Heart left ventricle (tissue), 16 donors: ENCODE measurements at places on chromosomes 3 and 15.
A peak's percentile ranks its signal among the peaks of the same experiment; 100 is the strongest.

DNA sequence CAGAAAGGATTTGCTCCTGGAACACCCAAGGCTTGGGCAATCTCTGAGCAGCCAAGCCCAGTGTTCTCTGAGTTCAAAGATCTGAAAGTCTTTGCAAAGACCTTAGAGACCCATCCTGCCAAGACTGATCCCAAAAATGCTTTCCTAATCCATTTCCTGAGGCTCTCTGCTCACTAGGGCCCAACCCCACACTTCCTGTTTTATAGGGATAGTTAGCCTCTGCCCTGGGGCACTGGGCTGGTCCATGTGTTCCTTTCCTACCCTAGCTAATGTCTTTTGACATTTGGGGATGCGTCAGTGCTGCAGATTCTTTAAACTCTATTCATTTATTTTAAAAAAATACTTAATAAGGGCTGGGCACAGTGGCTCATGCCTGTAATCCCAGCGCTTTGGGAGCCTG is 372.7 kb downstream of the ROBO2 start:
- no peak for DNase-seq

DNA sequence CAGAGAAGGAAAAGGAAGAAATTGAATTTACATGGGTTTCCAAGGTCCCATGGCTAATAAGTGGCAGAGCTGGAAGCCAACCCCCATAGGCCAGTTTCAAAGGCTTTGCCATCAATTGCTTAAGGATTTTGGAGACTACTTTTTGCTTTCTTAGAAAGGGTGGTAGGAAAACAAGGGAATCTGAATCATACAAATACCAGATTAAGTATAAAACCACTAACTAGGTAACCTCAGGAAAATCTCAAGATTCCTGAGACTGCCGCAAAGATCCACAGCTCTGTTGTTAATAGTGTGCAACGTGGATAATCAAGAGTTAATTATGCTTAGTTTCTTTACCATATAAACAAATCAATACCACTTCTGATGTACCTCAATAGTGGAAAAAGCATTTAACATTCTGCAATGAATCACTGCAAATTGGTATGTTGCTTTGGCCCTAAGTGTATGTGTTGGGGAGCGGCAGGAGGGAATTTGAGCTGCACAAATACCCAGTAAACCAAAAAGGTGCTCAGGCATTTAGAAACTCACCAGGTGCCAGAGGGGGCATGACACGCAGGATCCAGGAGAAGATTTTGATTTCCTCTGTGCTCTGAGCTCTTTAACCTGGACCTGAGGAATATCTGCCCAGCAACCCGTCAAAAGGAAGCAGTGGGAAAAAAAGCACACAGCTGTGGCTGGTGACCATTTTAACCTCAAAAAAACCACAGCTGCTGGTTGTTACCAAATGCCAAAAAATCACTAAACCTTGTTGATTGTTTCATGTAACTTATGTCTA is 22.0 kb downstream of the AADAC start:
- no peak for DNase-seq

GRCh38 chr3:188137051-188137450 is 16.9 kb upstream of the LPP start:
- DNase-seq = no peak

DNA sequence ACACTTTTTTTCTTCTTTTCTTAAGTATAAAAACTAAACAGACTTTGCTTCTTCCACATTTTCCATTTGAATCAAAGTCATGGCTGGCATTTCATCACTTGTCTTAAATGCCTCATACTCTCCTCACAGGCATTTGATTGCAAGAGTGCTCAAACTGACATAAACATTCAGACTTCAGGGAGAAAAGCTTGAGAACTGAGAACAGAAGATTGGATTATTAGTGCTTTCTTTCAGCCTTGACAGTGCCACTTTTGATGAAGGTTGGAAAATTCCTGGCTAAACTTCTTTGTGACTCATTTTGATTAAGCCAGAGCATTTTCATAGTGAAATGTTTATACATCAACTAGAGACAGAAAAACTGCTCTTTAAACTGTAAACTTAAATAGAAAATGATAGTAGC is 544.4 kb downstream of the DIPK2A start:
- DNase-seq = no peak

- DNase-seq = no peak
These were observed 131.4 kb upstream of the NR2F2 start for GRCh38 chr15:96199111-96199510.

- no peak for DNase-seq
These were observed 35.3 kb upstream of the PSMD6 start for GRCh38 chr3:64058566-64058965.

- DNase-seq = no peak
These were observed 7.6 kb upstream of the MYO5C start for GRCh38 chr15:52303093-52303772.

- no peak for DNase-seq
These were observed 3.0 kb downstream of the DLL4 start for GRCh38 chr15:40932156-40932555.

DNA sequence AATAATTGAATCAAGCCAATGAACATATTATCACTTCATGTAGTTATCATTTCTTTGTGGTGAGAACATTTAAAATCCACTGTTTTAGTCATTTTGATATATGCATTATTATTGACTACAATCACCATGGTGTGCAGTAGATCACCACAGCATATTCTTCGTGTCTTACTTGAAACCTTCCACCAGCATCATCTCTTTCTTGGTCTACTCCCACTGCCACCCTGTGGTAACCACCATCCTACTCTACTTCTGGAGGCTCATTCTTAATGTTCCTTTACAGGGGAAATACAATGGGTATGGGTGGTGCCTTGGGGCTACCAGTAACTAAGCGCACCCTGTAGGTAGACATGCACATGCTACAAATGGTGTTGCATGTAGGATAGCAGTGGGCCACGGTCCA is 25.4 kb downstream of the PXK start:
- DNase-seq = no peak

DNA sequence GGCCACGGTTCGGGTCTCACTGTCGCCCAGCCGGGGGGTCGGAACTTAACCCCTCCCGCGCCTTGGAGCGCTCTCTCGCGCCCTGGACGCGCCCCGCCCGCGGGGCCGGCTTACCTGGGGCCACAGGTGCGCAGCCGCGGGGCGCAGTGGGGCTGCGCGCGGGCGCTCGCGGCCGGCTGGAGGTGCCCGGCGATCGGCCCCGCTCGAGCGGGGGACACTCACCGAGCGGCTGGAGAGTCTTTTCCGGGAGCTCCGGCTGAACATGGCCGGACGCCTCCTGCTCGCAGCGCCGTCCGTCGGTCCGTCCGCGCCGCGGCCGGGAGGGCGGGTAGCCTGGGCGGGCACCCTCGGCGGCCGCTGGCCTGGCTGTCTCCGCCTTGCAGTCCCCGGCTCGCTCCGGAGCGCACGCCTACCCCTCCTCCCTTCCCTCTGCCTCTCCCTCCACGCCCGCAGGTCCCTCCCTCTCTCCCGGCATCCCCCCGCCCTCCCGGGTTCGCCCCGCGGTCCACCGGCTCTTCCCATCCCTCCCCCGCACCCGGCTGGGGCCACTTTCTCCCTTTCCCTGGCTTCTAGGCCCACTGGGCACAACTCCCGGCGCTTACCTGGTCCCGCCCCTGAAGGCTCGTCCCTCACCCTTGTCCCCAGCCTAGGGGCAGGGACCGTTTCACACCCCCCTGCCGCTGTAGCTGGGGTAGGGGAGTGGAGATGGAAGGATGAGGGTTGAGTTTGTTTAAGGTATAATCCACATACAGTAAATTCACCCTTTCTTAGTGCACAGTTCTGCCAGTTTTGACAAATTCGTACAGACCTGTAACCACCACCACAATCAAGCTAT is 220.1 kb upstream of the PRICKLE2 start:
- DNase-seq = peak; percentile 64

GRCh38 chr15:51837792-51838251 is 8.4 kb downstream of the TMOD3 start:
- DNase-seq = no peak

DNA sequence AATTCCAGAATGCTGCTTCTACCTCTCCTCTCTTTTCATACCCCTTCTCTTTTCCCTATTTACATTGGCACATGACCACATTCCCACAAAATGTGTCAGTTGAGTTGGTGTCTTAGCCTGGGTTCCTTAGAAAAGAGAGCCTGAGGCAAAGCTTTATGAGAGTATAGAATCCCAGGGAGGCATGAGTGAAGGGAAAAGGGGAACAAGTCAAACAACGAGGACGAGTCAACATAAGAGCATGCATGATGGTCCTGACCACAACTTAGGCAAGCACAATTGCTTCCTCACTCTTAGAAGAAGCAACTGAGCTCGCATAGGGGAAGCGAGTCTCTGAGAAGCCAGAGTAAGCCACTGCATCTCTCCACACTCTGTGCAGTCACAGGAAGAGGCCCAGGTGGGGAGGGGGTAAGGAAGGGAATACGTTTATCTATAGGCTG is 15.4 kb upstream of the ZNF774 start:
- no peak for DNase-seq

DNA sequence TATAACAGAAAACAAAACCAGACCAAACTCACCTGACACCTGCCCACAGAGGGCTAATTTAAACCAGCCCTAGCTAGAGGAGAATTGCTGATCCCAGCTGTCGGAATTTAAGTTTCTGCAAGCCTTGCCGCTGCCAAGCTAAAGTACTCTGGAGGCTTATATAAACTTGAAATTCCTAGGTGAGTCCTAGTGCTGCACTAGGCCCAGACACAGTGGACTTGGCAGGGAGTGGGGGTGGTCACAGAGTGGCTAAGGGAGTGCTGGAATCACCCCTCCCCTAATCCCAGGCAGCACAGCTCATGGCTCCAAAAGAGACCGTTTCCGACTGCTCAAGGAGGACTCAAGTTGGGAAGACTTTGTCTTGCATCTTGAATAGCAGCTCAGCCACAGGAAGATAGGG is 17.6 kb downstream of the TMCO5A start:
- no peak for DNase-seq
